ENCODE measurements at places on chromosomes 3 and 15.

DNA sequence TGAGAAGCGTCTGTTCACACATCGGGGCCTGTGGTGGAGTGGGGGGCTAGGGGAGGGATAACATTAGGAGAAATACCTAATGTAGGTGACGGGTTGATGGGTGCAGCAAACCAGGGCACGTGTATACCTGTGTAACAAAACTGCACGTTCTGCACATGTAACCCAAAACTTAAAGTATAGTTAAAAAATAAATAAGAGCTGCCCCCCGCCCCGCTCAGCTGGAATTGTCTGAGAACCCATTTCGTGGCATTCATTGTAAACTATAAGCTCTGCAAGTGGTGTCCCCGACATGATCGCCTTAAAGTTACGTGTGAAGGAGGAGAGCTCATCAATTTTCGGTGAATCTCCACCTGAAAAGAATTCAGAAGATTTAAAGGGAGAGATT is 7.3 kb upstream of the LIPH start:
- no peak for DNase-seq

DNA sequence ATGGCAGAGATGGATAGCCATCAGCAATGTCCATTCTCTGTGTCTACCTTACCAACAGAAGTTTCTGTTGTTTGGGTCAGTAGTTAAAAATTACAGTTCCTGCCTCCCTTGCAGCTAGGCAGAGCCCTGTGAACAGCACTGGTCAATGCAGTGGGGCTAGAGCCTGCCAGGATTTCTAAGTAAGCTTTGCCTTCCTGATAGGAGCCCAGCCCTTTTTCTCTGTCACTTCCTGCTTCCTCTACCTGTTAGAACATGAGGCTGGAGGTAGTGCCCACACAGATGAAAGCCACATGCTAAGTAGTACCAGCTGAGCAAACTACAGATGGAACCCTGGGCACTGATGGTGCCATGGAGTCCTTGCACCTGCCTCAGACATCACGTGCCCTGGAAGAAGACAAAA is 45.0 kb downstream of the MGLL start:
- DNase-seq: no peak

- peak; percentile 72 for DNase-seq
These were observed 103.2 kb upstream of the TJP1 start for GRCh38 chr15:29925227-29926082.

- DNase-seq: no peak
These were observed 22.5 kb downstream of the CCDC33 start for GRCh38 chr15:74258456-74259291.

GRCh38 chr15:40926659-40927494 is 2.3 kb upstream of the DLL4 start:
- DNase-seq: no peak

DNA sequence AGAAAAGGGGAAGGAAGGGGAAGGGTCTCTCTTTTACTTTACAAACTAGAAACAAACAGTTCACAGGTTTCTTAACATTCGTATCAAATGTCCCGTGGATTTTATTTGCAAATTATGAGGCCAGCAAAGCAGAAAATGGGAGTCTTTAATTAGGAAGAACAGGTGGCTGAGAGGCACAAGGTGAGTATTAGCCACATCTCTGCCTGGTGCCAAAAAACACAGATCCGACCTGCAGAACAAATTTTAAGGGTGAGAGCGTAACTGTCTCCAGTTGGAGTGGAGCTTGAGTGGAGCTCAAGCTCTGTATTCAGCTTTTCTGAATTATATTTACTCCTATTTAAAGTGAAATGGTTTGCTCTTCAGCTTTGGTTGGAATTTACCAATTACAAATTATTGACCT is 1004.9 kb downstream of the FHIT start:
- no peak for DNase-seq

- DNase-seq: no peak
These were observed 724.8 kb upstream of the CFAP20DC start for GRCh38 chr3:59774634-59775033.

DNA sequence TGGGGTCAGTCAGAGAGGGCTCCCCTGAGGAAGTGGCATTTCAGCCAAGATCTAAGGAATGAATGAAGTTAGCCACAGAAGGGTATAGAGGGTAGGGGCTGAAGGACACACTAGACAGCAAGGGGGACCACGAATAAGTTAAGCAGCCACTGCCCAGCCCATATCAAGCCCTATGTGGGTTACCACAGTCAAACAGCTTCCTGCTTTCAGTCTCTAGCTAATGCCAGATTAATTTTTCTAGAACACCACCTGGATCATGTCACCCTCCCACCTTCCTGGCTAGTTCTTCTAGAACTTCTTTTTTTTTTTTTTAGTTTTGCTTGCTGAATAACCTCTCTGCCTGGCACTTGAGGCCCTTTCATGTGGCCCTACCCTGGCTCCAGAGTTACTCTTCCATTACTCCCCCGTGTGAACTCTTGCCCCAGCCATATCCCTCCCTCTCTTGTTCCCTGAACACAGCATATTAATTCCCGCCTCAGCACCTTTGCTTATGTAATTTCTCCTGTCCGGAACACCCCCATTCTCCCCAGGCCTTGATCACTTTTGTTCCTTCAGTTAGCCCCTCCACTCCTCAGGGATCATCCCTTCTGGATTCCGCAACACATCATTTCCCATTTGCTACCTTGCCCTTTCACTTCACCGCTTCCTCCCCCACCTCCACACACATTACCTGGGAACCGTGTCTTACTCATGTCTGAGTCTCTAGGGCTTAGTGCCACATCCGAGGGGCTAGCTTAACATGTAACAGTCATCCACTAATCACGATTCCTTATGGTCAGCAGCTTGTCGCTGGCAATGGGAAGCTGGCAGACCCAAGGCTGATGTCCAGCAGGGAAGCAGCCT is 20.6 kb upstream of the BNC1 start:
- DNase-seq: no peak
